CD4-positive, alpha-beta T cell treated with Interferon gamma for 1 hour (primary cell): ENCODE measurements at places on chromosomes 1 and 21.

DNA sequence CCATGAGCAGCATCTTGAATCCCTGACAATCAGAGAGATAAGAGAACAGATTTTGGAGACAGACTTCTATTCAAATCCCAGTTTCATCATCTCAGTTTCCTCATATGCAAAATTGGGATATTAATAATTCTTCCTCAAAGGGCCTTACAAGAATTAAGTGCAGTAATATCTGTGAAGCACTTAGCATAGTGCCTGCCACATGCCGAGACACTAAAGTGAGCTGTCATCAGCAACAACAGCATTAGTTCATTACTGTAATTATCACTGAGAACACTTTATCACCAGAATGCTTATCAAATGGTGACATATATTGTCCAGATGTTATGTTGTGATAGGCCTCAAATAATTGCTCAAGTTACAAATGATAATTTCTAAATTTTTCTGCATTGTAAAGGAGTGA lies 922 bp upstream of the FCRLB start:
- no peak for DNase-seq

DNA sequence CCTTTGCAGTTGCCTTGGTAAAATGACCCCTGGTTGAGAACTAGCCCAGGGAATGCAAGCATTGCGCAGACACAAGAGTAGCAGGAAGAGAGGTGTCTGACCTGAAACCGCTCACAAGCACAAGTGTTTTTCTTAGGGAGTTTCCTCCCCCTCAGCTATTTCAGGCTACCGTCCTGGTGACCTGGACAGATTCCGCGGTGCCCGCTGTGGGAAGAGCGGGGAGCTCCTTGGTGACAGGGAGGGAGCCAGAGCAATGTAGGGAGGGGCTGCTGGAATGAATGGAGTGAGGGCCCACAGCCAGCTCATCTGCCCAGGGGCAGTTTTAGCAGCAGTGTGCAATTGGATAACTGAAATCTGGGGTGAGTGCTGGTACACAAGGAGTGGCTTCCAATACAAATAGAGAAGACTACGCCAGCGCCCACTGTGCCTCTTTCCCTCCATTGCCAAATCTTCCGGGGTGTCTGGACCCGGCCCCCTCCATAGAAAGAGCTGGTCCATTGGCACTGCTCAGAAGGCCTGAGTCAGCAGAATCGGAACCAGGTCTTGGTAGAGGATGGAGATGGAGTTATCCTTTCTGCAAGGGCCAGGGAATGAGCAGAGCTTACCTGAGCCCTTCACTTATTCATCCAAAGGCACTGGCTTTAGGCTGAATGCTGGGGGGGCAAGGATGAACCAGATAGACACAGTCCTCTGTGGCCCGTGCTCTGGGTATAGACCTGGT lies 82.8 kb downstream of the TRABD2B start:
- no peak for DNase-seq

DNA sequence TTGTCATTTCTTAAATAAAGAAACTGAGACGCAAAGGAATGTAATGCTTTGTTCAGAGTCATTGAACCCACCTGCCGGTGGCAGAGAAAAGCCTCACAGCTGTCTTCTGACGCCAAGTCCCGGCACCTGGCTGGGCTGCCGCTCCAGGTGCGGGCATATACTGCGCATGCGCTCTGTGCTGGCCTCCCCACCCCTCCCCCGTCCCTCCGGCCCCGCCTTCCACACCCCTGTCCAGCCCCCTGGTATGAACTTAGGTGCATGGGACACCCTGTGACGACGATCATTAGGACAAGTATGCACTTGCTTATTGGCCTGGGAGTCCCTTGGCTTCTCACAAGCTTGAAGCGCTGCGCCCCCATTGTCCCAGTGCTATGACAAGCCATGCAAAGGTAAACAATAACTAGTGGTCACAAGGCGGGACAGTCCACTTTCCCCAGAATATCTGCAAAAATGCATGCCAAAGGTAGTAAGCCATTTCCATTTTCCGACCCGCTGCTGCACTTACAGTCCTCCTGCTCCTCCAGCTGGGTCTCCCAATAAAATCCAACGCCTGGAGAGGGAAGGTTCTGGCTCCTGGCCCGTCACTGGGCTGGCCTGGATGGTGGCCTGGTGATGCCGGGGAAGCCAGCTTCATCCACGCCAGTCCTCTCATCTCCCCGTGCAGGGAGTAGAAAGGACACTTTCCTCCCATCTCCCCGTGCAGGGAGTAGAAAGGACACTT lies 100.4 kb downstream of the PSMG1 start:
- no peak for DNase-seq

DNA sequence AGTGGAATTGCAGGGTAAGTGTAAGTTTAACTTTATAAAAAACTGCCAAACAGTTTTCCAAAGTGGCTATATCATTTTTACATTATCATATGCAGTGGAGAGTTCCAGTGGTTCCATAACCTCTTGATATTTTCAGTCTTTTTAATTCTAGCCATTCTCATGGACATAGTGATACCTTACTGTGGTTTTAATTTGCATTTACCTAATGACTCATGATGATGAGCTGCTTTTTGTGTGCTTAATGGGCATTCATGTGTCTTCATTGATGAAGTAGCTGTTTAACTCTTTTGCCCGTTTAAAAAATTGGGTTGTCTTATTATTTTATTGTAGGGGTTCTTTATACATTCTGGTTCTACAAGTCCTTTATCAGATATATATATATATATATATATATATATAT lies 29.4 kb downstream of the SNX27 start:
- DNase-seq, result no peak

- no peak for DNase-seq
These were observed 316.0 kb downstream of the VAV3 start for GRCh38 chr1:107649023-107649422.

DNA sequence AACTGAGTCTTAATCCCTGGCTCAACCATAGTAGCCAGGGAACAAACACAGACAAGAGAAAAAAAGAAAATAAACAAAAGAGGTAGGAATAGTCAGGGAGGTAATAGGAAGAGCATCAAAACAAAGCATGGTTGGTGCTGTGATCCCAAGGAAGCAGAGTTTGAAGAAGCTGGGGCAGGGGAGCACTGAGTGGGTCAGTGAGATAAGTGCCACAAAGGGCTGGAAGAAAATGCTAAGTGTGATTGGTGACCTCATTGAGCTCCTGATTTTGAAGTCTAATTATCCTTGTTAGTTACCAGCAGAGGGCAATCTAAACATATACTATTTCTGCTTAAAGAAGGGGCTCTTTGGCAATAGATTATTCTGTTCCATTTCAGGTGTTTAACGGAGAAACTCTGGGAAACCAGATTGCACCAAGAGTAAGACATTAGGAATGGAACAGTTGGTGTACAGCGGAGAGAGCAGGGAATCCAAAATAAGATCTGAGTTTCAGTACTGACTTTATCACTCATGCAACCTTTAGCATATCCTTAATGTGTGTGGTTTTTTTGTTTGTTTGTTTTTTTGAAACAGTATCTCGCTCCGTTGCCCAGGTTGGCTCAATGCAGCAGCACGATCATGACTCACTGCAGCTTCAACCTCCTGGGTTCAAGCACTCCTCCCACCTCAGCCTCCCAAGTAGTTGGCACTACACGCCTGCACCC lies 30.7 kb upstream of the KIAA1614 start:
- DNase-seq, result no peak

DNA sequence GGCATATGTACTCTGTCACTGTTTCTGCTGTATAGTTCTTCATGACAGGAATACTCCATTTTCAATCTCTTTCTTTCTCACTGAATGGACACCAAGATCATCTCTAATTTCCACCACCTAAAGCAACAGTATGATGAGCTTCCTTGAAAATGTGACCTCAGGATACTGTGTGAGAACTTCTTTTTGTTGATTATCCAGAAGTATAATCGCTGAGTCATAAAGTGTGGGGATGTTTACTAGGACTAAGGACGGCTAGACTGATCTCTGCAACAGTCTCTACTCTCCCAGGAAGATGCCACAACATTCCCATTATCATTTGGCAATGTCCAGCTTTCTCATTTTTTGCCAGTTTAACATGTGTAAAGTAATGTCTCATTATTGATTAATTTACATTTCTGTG lies 70.3 kb downstream of the TNFSF18 start:
- no peak for DNase-seq

GRCh38 chr21:41868062-41868710 lies 11.0 kb downstream of the PRDM15 start:
- no peak for DNase-seq

GRCh38 chr21:37032293-37032692 lies 25.8 kb downstream of the RIPPLY3 start:
- no peak for DNase-seq

- no peak for DNase-seq
These were observed 6.1 kb upstream of the KHDRBS1 start for GRCh38 chr1:32007591-32007940.

DNA sequence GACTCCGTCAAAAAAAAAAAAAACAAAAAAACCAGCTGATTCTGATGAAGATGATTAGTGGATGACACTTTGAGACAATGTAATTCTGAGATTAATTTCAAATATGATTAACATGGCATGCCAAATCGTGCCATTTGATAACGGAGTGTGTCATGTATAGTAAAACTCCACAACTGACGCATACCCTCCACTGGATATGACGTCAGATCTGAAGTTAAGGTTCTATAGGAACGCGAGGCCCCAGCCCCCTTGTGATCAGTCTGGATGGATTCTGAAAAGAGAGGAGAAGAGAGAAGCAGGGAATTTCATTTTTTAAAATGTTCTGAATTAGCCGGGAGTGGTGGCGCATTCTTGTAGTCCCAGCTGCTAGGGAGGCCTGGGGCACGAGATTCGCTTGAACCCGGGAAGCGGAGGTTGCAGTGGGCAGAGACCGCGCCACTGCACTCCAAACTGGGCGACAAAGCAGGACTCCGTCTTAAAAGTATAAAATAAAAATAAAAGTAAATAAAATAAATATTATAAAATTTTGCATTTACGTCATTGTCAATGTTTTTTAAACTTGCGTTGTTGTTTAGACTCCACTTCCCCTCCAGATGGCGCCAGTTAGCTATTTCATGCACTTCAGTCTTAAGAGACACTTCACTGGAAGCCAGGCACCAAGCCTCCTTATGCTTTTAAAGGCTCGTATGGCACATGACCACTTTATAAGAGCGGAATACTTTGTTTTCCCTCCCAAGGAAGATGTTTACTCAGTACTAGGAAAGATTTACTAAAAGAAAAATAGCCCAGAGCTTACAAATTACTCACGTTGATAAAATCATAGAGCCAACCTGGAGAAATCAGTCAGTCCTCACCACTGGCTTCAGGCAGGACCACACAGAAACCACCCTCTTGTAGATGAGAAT lies 65.5 kb downstream of the UBE2U start:
- peak; percentile 42 for DNase-seq

GRCh38 chr1:198848206-198848605 lies 209.4 kb downstream of the PTPRC start:
- DNase-seq, result no peak

- DNase-seq, result no peak
These were observed 2.8 kb downstream of the RGS8 start for GRCh38 chr1:182681568-182681912.

DNA sequence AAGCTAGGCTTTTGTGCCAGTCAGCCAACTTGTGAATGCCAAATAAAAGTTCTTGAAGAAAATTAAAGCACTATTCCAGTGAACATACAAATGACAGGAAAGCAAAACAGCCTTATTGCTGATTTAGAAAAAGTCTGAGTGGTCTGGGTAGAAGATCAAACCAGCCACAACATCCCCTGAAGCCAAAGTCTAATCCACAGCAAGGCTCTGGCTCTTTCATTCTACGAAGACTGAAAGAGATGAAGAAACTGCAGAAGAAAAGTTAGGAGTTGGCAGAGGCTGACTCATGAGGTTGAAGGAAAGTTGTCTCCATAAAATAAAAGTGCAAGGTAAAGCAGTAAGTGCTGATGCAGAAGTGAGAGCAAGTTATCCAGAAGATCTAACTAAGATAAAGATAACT lies 65.9 kb downstream of the LHX4 start:
- no peak for DNase-seq

- no peak for DNase-seq
These were observed 179.2 kb downstream of the BACH1 start for GRCh38 chr21:29477941-29478340.

- no peak for DNase-seq
These were observed 5.6 kb downstream of the MCOLN2 start for GRCh38 chr1:84991097-84991920.

GRCh38 chr1:217274927-217275654 lies 355.8 kb downstream of the GPATCH2 start:
- DNase-seq, result no peak

GRCh38 chr21:40041446-40041845 lies 174.2 kb downstream of the PCP4 start:
- no peak for DNase-seq

DNA sequence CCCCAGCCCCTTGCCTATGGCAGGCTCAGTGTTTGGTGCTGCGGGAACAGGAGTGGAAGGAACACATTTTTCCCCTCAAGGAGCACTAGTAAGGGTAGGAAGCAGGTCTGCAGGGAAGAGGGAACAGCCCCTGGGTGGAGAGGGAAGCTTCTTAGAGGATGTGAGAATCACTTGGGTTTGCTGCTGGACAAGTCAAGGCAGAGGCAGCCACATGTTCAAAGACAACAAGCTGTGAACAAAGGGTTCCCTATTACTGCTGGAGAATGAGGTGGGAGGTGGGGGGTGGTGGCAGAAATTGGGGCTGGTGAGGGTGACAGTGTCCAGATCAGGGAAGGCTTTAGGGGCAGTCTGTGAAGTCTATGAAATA lies 24.8 kb upstream of the CITED4 start:
- no peak for DNase-seq

- no peak for DNase-seq
These were observed 17.8 kb upstream of the TDRD10 start for GRCh38 chr1:154483941-154484803.

DNA sequence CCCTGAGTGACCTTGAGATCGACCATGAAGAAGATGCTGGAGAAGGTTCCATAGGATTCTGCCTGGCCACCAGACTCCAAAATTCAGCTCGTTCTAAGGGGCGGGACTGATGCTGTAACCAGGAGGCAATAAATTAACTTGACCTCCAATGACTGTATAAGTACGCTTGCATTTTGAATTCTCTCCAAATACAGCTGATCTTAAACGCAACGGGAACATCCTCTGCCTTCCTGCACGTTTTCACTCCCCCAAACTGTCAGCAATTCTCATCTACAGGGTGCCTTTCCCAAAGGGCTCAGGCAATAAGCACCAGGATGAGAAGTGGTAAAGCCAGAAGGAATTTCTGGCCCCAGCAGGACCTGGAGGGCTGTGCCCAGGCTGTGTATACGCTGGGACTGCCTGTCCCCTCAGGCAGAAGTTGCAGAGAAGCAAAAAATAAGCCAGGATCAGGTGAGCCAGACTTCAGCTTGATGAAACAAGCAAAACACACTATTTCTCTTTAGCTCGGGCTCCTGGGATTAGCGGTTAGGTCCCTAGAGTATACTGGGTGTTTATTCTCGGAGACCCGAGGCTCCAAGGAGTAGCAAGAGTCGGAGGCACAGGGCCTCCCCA lies 124.8 kb downstream of the LRIG2 start:
- DNase-seq, result no peak

DNA sequence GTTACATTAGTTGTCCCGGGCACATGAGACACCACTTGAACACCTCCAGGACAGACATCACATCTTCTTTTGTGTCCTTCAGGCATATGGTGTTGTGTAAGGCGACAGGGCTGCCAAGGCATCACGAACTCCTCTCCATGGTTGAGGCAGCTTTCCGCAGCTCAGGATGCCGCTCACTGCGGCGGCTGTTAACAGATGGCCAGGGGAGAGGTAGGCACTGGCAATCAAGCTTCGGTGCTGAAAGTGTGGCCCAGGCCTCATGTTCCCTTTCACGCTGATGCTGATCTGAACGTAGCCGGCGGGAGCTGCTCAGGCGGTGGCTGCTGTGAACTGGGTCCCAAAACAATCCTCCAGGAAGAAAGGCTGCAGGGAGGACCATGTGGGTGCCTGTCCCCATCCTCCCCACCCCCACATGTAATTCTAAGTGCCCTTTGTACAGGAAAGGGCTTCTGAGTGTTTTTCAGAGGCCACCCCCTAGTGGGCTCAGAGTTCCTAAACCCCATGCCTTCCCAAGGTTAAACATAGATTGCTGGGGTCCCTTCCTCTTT lies 287.1 kb upstream of the AJAP1 start:
- no peak for DNase-seq
